ENCODE measurements at places on chromosomes 4 and X. TPM values are rescaled to one million over a fixed set of nuclear protein-coding genes. Genes with fewer than 3 reads are reported as not detected.

GRCh38 chr4:165507381-165507780 lies 128.6 kb downstream of the CPE start:
- DNase-seq, result no peak

- peak; percentile 10 for DNase-seq
Observed at GRCh38 chrX:2609431-2610238, 81.5 kb upstream of the CD99 start.

GRCh38 chr4:89134775-89135319 lies 23.5 kb downstream of the TIGD2 start:
- no peak for DNase-seq

GRCh38 chr4:65654976-65655375 lies 15.3 kb downstream of the EPHA5 start:
- no peak for DNase-seq

- DNase-seq, result no peak
Observed at GRCh38 chrX:8984231-8984630, 49.7 kb downstream of the FAM9B start.

The NCAPG gene
- 6.9 TPM for total RNA-seq

The P2RY4 gene
- total RNA-seq, result not detected

DNA sequence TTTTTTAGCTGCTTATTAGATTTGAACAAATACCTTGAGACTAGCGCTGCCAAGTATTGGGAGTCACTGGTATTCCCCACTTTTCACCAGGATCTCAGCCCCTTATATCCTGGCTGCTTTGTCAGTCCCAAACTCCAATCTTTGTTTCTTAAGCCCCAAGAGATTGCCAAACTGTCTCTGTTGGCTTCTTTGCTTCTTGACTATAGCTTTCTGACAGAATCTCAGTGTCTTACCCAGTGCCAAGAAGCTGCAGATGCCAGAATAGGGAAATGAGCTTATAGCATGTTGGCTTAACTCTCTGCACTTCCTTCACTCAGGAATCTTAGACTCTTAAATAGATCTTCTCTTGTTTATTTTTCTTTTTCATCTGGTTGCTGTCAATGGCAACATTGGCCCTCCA lies 297.5 kb upstream of the DCAF8L1 start:
- no peak for DNase-seq

DNA sequence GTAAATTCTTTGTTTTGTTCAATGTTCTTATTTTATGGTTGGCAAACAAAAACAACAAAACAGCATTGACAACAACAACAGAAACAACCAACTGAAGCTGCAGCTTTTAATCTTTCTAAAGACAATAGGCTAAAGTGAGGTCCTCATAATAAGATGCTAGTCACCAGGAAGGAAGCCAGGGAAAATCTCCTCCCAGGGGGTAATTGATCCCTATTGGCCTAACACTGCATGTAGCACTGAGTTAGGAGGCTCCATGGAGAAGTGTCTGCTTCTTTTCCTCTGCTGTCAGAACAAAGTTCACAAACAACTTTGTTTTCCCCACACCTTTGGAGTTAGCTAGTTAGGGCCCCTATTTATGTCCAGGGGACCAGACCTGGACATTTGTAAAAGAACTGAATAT lies 4.7 kb upstream of the LRAT start:
- no peak for DNase-seq

The DKK2 gene
- total RNA-seq, result 206 TPM

The BCORL1 gene
- total RNA-seq, result 22.9 TPM

The ENOX2 gene
- 13.9 TPM for total RNA-seq

The RUFY3 gene
- 73.8 TPM for total RNA-seq

- no peak for DNase-seq
Observed at GRCh38 chr4:155509555-155509954, 132.8 kb upstream of the MAP9 start.

DNA sequence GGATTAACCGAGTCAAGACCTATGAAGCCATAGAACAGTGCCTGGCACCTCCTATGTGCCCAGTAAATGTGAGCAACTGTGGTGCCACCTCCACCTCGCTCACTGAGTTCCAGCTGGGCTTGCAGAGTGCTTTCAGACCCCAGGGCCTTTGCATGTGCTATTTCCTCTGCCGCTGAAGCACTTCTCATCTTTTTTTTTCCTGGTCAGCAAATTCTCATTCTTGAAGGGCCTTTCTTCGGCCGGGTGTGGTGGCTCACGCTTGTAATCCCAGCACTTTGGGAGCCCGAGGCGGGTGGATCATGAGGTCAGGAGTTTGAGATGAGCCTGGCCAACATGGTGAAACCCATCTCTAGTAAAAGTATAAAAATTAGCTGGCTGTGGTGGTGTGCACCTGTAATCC lies 76.5 kb downstream of the MSX1 start:
- peak; percentile 51 for DNase-seq

DNA sequence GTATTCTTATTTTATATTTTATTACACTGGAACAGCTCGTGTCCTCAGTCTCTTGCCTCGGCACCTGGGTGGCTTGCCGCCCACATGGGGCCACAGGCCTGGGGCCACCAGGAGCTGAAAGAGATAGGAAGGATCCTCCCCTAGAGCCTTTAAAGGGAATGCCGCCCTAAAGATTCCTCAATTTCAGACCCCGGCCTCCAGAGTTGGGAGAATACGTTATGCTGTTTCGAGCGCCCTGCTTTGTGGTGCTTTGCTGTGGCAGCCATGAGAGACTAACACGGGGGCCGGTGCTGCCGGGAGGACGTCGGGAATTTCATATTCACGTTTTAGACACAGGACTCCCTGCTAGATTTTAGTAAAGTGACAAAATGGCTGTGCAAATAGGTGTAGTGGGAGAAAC lies 33.2 kb downstream of the ACOX3 start:
- DNase-seq, result no peak

The PASD1 gene
- not detected for total RNA-seq

The CXorf65 gene
- total RNA-seq, result not detected

- no peak for DNase-seq
Observed at GRCh38 chrX:68332201-68332731, 101.0 kb downstream of the OPHN1 start.

The XAGE1B gene
- total RNA-seq, result not detected

DNA sequence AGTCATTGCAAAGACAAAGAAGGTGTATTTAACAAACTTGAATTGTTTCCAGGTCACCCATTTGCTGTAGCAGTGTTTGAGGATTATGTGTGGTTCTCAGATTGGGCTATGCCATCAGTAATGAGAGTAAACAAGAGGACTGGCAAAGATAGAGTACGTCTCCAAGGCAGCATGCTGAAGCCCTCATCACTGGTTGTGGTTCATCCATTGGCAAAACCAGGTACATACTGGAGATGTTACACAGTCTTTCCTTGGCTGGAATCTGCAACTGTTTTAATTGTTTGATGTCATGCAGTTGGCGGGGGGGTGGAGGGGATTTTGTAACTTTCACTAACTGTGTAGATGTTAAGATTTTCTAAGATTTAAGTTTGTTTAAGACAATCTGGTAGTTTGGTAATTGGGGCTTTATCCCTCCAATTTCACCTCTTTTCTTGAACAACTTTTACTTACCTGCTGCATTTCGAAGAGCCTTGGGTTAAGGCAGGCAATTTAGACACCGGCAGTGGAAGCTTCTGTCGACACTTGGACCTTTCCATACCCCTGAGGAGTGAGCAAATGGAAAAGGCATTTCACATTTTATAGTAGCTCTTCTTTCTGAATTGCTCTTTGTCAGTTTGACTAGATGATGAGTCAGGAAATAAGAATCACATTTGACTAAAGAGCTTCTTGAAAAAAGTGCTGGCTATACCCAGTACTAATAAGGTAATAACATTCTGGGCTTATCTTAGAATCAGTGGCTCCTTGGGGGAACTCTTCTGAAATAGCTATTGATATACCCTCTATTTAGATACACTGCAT lies 67.4 kb downstream of the EGF start:
- DNase-seq, result no peak

DNA sequence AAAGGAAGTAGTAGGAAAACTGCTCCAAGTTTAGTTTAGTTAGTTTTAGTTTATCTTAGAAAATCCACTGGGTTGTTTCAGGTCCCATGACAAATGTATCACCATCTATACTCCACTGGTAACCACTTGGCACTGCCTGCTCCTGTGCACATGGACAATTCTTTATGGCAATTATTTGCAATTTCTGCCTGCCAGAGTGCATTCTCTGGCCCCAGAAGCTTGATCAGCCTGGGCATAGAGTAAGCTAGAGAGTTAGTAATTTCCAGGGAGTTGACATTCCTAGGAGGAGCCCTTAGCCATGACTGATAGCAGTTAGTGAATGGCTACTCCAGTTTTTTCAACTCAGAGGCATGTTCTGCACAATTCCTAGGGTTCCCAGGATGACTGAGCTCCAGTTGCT lies 203.2 kb upstream of the FGF13 start:
- no peak for DNase-seq

DNA sequence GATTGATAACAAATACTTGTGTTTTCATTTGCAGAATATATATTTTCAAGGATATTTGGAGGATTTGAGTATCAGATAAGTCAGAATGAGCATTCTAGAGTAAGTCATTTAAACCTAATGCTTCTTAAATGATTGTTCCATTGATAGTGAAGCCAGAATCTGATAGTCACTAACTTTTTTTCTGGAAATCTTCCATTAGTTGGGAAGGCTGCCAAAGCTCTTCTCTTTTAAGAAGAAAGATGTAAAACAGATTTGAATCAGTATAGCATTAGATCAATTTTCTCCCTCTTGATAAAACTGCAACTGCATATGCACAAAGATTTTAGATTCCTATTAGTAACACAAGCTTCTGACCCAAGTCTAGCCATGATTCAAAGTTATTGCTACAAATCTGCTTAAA lies 256.7 kb downstream of the SPOCK3 start:
- DNase-seq, result no peak

- DNase-seq, result no peak
Observed at GRCh38 chr4:54654753-54655152, 3.0 kb upstream of the KIT start.

DNA sequence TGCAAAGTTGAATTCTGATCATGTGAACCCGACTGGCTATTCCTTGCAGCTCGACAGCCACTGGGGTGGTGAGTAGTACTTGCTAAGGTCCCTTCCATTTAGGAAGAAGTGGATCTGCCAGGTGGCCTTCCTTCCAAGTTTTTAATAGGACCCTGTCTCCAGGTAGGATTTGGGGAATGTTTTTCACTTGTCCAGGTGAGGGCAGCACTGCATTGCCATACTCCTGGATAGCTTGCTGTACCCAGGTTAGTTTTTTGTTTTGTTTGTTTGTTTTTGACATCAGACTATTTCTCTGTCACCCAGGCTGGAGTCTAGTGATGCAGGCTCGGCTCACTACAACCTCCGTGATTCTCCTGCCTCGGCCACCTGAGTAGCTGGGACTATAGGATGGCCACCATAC lies 29.8 kb downstream of the SAGE1 start:
- DNase-seq, result no peak

DNA sequence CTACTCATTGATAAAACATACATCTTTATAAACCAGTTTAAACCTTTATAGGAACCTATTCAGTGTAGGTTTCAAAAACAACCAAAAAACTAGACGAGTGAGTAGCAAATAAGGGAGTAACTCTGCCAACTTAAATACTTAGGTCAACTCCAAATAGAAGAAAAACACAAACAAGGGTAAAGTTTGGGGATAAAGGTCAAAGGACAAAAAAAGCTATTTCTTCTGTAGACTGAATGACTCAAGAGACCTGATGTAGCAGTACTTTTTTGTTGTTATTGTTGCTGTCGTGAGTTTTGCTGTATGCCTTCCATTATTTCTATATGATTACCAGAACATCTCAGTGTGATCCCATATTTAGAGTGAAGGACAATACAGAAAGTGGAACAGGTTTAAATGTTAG lies 199.3 kb downstream of the SPOCK3 start:
- no peak for DNase-seq

- DNase-seq, result no peak
Observed at GRCh38 chrX:6095469-6095868, 133.2 kb downstream of the NLGN4X start.

- DNase-seq, result no peak
Observed at GRCh38 chr4:183158062-183158461, 59.0 kb downstream of the WWC2 start.

DNA sequence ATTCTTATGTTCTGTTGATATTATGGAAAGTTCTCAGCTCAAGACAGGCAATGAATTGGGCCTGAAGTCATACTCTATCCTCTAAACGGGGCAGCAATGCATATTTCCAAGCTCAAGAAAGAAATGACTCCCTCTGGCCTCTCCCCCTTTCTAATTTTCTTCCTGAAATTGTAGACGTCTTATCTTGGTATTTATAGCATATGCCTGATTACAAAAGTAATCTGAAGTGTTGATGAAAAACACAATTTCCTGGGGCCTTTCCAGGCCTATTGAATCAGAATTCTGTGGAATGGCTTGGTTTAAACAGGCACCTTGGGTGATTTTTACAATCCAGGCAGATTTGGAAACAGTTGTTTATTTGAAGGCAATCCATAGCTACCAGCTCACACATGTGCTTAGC lies 21.4 kb upstream of the PGRMC2 start:
- DNase-seq, result no peak

DNA sequence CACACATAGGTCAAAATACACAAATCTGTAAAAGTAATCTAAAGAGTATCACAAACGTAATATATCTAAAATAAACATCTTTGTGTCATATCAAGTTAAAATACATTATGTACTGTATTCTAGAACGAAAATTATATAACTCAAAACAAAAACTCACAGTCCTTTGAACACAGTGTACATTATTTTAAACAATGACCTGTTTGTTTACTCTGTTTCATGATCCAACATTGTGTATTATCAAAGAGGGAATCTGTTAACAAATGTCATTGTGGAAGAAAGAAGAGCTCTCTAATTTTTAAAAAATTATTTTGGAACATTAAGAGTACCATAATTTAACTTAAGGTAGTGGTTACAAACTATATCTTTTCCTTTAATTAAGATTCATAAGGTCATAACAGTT lies 144.1 kb downstream of the FRYL start:
- DNase-seq, result no peak

- no peak for DNase-seq
Observed at GRCh38 chrX:55874807-55875206, 157.3 kb downstream of the RRAGB start.

The CSAG2 gene
- not detected for total RNA-seq

The CFAP99 gene
- not detected for total RNA-seq

Data from osteocyte (in vitro differentiated cells).